ENCODE measurements at places on chromosomes 3 and 15.

DNA sequence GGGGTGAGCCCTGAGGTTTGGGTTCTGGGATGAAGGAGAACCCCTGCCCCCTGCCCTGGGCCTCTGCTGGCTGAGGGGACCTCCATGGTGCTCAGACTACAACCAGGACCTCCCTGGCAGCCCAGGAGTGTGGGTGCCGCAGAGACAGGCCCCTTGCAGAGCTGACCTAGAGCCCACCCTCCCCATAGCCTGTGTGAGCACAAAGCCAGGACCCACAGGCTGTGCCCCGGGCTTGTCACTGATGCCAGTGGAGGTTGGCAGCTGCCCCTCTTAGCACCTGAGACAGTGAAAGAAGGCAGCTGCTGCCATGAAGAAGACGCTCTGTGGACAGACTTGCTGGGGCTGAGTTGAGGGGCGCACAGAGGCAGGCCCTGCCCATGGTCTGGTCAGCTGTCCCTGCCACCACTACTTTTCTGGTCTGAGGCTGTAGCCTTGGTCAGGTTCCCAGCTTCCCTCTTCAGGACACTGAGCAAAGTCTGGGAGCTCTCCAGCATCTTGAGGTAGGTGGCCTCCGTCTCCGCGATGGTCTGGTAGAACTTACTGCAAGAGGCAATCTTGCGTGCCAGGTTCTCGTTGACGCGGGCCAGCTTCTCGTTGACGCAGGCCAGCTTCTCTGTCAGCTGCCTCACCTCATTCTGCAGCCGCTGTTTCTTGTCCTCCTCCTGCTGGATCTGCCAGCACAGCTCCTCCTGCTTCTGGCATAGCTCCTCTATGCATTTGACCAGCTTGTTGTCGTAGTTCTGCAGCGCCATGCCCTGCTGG is 23.0 kb downstream of the USP4 start:
- no peak for DNase-seq

DNA sequence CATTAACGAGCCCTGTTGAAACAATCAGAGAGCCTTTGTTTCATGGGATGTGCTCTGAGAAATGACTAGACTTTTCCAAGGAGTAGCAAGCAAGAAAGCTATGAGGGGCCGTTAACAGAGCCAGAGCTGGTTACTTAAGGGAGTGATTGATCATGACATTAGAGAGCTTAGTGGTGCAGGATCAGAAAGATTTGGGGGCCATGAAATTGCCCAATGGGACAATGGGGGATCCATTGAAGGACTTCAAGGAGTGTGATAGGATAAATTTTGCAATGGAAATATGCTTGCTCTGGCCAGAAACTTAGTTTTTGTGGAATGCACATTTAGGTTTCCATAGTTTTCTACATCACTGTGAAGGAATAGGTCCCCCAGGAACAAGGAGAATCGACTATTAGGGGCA is 45.6 kb downstream of the LRRC3B start:
- DNase-seq = no peak

- no peak for DNase-seq
These were observed 60.1 kb downstream of the VGLL4 start for GRCh38 chr3:11583638-11584046.

DNA sequence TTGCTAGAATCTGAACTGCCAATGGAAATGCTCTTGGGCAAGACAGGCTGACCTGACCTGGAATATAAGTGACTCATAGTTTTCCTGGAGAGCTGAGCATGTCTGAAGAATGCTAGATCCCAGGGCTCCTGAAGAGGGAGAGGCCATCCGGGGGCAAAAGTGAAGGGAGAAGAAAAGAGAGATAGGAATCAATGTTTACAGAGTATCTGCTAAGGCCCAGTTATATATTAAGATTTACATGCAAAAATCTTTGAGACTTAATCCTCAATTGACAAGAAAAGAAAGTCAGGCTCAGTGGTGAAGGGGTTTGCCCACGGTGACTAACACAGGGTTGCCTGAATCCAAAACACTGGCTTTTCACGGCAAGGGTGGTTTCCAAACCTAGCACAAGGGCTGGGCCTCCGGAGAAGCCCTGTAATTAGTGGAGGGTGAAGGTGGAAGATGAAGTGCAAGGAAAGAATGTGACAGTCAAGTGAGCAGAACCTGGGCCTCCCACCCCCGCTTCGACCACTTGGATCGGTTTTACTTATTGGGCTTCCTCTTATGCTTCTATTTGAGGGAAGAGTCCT is 91.7 kb upstream of the FGF12 start:
- DNase-seq = no peak

DNA sequence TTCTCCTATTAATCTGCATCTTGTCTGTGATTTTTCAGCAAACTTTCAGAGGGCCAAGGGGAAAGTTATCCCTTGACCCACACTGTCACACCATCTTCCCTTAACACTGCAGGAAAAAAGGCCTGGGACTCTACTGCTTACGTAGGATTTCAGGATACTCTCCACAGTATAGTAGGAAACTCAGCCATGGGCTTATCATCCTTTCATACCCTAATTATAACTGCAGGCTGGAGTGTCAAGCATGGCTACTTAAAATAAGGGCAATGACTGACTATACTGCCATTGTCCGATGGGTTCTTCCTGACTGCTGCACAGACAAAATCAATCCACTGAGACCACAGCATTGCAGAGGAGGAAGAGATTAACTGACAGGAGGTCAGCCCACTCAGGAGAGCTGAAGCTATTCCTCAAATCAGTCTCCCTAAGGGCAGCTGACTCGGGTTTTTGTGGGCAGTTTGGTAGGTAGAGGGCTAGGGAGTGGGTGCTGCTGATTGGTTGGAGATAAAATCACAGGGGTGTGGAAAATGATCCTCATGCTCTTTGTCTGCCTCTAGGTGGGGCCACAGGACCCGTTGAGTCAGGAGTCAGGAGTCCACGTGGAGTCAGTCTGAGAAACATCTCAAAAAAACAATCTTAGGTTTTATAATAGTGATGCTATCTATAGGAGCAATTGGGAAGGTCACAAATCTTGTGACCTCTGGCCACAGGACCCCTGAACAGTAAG is 118.2 kb upstream of the STRIT1 start:
- no peak for DNase-seq

DNA sequence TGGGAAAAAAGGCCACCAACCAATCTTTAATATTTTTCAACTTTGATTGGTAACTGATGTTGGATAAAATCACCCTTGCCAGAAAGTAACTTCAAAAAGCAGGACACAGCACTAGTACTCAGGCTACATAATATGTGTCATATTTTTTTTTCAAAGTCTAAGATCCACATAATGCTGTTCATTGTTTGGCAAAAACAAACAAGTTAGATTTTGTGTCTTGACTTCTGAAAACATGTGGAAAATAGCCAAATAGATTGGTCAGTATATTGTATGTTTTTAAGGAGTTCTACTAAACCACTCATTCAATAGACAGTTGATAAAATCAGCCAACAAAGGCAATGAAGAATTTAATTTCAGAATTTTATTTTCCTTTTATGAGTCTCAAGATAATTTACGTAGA is 111.7 kb upstream of the CCDC54 start:
- no peak for DNase-seq

DNA sequence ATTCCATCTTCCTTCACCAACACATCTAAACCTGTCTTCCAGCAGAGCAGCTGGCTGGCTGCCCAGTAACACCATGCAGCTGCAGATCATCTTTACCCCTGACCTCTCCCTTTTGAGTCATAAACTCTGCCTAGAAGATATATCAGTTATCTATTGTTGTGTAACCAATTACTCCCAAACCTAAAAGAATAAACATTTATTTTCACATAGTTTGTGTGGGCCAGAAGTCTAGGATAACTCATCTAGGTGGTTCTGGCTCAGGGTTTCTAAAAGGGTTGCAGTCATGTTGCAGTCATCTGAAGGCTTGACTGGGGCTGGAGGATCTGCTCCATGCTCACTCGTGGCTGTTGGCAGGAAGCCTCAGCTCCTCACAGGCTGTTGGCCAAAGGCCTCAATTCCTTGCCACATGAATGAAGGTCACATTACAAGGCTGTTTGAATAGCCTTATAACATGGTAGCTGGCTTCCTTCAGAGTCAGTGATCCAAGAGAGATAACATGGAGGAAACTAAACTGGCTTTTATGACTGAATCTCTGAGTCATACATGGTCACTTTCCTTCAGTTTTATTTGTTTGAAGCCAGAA is 92.8 kb downstream of the GOLIM4 start:
- DNase-seq = no peak

All from stimulated activated CD8-positive, alpha-beta memory T cell treated with anti-CD3 and anti-CD28 coated beads, Interleukin-7, amount 100 ng/mL, for 1 hour (primary cell).